ENCODE measurements at places on chromosomes 2 and 18.

- DNase-seq: peak; percentile 44
These were observed 498 bp downstream of the ITGAV start for GRCh38 chr2:186590350-186590758.

- no peak for DNase-seq
These were observed 4.5 kb upstream of the COL3A1 start for GRCh38 chr2:188969651-188970050.

GRCh38 chr2:183347969-183348368 lies 223.7 kb downstream of the NUP35 start:
- no peak for DNase-seq

DNA sequence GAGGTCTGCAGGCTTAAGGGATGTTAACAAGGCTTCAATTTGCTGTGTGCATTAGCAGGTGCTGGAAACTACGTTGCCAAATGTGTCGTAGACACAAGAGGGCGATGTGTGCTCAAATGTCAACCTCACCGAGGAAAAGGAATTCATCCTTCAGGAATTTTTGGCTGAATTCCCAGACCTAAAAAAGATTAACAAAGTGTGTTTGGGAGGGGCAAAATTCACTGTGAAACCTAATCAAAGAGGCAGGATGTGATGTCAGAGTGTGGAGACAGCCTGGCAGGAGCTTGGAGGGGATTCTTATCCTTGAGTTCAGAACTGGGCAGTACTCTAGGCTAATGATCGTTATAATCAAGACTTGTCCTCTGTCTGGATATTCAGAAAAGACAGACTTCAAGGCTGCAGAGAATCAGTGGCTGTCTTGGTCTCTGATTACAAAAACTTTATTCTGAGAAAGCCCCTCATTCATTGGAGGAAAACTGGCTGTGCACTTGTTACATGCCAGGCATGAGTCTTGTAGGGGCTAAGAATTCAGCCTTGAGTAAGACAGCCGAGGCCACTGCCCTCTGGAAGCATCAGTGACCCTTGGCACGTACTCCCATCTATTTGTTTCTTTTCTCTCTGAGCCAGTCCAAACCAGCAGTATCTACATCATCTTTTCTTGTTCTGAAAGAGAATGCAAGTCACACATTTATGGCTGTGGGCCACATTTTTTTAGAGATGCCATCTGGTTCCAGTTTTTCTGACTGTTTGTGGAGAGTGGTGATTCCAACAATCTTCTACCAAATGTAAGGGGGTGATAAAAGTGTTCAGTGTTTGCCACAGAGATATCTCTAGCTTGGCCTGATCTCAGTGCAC lies 18.7 kb upstream of the SCYGR1 start:
- DNase-seq: peak; percentile 72

GRCh38 chr2:163210430-163210918 lies 371.9 kb upstream of the KCNH7 start:
- DNase-seq: no peak

DNA sequence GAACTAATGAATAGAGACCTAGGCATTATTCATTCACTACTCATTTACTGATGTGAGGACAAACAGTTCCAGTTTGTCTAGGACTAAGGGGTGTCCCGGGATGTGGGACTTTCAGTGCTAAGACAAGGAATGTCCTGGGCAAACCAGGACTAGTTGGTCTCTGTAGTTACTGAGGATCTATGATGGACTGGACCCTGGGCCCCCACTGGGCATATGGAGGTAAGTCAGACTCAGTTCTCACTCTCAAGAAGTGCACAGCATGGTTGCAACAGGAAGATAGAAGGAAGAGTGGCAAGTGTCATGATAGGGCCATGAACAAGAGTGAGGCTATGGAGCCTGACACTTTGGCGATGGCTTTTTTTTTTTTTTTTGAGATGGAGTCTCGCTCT lies 128.2 kb downstream of the MYCN start:
- DNase-seq: no peak

DNA sequence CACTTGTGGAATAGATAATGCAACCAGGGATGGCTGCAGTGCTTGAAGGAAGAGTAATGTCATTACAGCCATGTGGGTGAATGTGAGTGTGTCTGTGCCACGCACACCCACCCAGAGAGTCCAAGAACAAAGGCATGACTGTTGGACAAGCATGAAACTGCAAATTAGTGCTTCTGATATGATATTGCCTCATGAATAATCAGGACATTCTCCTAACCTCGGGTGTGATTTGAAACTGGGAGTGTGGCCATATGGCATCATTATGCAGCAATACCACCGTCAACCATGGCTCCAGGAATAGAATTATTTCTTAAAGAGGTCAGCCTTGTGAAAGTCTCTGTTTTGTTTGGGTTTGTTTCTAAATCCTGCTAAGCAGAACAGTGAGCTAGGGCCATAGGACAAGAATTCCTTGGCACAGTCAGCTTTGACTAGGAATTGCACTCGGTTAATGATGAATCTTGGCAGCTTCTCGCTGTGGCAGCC lies 678.0 kb upstream of the RAB6C start:
- DNase-seq: peak; percentile 77

GRCh38 chr2:191625016-191625415 lies 52.9 kb upstream of the NABP1 start:
- DNase-seq: no peak

GRCh38 chr2:179856205-179856604 lies 5.2 kb downstream of the ZNF385B start:
- DNase-seq: no peak

GRCh38 chr2:231764760-231765159 lies 16.3 kb downstream of the PDE6D start:
- no peak for DNase-seq

- no peak for DNase-seq
These were observed 21.8 kb downstream of the MTCL1 start for GRCh38 chr18:8726963-8727705.

- DNase-seq: no peak
These were observed 927.0 kb upstream of the CRIM1 start for GRCh38 chr2:35428548-35428947.

- no peak for DNase-seq
These were observed 197.2 kb downstream of the MYO3B start for GRCh38 chr2:170375192-170375591.

GRCh38 chr2:101344137-101344536 lies 35.6 kb upstream of the RNF149 start:
- no peak for DNase-seq

DNA sequence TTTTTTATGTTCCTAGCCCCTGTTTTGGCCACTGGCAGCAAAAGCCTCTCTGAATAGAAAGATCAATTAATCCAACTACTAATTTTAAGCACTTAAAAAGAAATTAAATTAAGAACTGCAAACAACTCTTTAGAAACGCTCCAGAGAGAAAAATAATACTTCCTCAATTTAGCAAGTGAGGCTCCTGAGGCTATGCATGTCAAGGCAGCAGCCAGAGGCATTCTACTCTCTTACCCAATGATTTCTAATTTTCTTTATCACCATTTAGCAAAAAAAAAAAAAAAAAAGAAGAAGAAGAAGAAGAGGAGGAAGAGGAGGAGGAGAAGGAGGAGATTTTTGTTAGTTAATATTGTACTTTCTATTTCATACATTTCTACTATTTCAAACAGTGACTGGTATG lies 68.5 kb downstream of the TMEM237 start:
- DNase-seq: no peak

DNA sequence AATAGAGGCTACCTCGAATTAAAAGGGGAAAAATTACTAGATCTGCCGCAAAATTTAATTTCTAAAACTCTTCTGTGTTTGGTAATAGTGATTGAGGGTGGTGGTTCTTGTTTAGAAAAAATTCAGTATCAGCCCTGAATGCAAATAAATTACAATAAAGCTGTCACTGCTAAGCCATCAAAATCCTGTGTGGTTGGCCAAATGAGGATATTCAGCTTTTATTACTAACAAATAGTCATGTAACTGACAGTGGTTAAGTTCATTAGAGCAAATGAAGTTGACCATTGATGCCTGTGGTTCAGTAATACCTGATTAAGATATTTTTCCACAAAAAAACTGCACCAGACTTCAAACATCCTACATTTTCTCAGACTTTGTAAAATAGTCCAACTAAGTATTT lies 14.4 kb downstream of the PPP1CB start:
- DNase-seq: no peak

- DNase-seq: no peak
These were observed 64.0 kb upstream of the GALNT5 start for GRCh38 chr2:157193461-157193860.

DNA sequence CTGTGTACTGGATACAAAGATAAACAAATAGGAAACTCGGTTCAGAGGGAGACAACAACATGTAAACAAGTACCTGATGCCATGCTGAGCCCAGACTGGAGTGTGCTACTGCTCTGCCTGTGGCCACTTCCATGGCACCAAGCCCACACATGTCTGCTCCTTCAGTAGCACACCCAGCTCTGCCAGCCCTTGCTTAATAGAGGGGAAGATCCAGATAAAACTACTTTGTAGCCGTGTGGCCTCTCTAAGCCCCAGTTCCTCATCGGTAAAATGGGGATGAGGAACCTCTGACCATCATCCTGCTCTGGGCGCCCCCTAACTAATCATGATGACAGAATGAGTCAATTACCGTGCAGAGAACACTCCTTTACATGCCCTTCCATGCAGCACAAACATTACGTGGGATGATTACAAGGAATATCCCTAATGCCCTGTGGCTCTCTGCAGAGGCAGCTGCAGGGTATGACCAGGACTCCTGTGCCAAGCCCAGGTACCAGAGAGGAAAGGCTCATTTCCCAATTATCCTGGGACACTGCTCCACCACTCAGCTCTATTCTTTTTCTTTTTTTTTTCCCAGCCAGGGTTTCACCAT lies 34.9 kb downstream of the DNMT3A start:
- DNase-seq: no peak

GRCh38 chr18:36316246-36316645 lies 18.7 kb downstream of the FHOD3 start:
- no peak for DNase-seq

DNA sequence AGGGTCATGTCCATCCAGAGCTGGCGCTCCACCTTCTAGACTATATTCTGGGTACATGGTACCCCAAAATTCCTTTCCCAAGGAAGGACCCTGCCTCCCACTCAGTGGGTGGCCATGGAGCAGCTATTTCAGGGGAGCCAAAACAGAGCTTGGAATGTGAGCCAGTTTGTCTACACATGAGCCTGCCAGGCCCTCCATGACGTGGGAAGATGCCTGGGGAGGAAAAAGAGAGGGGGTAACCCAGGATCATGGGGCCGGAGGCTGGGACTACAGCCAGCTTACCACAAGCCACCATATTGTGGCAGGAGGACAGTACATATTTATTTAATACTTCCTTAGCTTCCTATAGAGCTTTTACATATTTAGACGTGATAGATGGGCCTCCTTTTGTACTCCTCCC lies 414.7 kb upstream of the TNP1 start:
- DNase-seq: no peak

- no peak for DNase-seq
These were observed 3.0 kb upstream of the DLX1 start for GRCh38 chr2:172082105-172082943.

GRCh38 chr2:10738192-10738591 lies 16.8 kb downstream of the ATP6V1C2 start:
- DNase-seq: no peak

DNA sequence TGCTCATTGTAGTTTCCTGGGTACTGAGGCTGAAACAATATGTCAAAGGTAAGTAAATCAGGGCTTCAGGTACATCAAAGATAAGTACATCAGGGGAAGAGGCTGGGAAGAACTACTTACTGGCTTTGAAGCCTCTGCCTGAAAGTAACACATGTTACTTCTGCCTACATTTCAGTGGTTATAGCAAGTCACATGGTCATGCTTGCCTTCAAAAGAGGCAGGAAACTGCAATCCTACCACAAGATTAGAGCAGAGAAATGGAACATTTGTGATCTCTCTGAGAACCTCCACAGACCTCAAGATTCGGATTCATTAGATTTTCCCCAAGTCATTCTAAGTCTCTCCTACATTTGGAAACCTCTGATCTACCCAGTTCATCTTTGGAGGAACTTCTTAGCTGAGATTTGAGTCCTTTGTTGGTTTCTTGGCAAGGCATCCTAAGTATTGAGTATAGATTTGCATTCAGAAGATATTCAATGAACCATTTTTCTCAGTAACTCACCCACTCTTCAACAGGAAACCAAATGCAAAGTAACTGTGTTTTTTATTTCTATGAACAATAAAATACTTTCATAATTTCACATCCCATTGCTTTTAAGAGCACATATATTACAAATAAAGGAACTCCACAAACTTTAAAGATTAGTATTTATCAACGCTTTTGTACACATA lies 48.5 kb upstream of the CCDC195 start:
- DNase-seq: no peak

GRCh38 chr2:220981926-220982325 lies 590.2 kb downstream of the EPHA4 start:
- no peak for DNase-seq

- DNase-seq: no peak
These were observed 51.2 kb upstream of the NOSTRIN start for GRCh38 chr2:168751104-168751740.

DNA sequence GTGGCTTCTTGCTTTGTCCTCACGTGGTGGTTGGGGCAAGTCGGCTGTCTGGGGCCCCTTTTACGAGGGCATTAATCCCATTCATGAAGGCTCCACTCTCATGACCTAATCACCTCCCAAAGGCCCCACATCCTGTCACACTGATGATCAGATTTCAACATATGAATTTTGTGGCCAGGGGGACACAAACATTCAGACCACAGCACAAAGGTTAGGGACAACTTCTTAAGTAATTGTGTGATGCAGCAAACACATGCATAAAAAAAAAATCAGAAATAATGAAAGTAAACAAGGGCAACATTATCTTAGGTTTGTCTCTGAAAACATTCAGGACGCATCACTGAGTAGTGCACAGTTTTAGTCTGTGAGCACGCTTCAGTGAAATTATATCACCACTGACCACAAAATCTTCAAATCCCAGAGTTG lies 54.2 kb upstream of the FRZB start:
- no peak for DNase-seq

- no peak for DNase-seq
These were observed 18.3 kb downstream of the TRIB2 start for GRCh38 chr2:12734914-12735654.

DNA sequence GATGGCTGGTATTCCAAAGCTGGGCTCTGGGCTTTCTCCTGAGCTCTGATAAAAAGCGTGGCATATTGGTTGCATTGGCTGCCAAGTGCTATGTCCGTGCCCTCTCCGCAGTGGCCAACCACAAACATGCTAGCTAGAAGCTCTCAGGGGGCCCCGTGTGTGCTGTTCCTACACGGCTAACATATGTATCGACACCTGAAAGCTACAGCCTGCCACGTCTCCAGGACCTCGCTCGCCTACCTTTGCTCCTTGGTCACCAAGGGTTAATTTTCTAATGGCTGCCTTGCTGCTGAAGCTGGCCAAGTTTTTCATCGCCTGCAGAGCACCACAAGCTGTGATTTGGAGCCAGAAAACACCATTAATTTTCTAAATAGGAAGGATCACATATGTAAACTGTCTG lies 888.4 kb downstream of the BCL11A start:
- no peak for DNase-seq

- DNase-seq: peak; percentile 42
These were observed 245.8 kb downstream of the EIPR1 start for GRCh38 chr2:3131636-3132326.

DNA sequence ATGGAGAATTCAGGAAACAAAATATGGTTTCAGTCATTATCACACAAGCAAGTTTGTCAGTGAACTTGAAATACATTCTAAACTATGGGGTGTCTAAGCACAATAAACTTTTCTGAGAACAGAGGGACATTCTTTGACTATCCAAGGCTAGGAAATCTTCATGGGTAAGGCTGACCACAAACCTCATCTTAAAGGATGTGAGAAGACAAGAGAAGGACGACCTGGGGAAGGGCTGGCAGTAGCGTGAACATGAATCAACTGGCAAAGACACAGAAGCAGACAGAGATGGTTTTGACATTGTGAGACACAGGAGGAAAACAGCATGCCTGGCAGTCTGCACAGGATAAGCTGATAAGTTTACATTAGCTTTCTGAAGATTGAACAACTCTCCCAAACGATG lies 752.4 kb upstream of the SLC8A1 start:
- no peak for DNase-seq

Data from tibial artery (tissue), 4 donors.